Stromal cell of bone marrow (primary cell): ENCODE measurements at places on chromosomes 7 and 10.

- peak; percentile 83 for DNase-seq
Observed at GRCh38 chr10:126569513-126570244, 100.8 kb downstream of the C10orf90 start.

DNA sequence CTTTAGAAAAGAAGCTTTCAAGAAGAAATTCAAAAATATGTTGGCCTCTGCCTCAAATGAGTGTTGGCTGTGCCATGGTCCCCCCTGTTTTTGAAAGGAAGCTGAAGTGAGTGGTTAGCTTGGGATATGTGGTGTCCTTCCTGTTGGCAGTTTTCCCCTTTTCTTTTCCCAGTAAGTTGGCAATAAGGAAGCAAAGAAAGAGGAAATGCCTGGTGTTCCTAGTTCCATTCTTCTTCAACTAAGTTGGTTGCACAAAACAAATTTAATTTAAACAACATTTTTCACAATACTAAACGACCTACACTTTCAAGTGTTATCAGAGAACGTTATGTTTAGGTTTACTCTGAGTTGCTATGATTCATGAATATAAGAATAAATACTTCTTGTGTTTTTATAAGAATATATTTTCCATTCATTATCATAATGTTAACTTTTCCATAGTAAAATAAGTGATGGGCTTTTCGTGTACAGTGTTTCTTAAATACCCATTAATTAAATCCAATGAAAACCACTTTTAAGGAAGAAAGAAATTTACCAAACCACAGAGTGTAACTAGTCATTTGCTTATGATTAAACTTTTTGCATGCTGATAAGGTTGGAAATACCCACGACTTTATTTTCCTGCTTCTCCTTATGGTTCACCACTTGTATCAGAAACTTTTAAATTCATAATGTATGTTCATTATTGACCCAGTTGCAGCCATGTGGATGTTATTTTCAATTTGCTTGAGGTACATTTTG, 7.7 kb downstream of the HDAC9 start:
- DNase-seq = no peak

DNA sequence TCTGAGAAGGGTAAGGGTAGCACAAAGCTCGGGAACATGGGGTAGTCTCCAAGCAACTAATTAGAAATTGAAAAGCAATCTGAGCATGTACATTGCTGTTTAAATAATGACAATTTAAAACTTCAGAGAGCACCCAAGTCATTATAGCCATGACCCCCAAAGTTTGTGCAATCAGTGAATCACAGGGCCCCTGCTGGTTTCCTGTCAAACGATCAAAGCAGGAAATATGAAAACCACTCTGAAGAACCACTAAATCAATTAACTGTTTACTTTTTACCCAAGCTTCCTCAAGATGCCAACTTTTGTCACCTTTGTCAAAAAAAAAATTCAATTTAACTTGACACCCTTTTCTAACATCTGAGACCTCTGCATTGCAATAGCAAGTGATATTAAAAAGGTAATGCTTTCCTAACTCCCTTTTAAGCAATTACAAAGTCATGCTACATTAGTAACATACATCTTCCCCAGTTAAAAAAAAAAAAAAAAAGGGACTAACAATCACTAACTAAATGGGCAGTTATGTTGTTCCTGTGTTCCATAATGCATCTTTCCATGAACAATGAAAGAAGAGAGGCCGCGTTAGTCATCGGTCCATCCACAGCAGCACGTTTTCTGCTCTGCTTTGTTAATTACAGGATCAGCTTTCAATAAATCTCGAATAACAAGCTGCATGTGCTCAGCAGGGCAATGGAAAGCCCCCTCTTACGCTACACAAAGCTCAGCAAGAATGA, 80.6 kb downstream of the ETV1 start:
- DNase-seq = no peak

- DNase-seq = peak; percentile 46
Observed at GRCh38 chr10:21078410-21079329, 181.6 kb upstream of the NEBL start.

- DNase-seq = no peak
Observed at GRCh38 chr7:123209786-123210185, 10.0 kb upstream of the SLC13A1 start.

GRCh38 chr7:128887169-128888038, 23.1 kb downstream of the KCP start:
- DNase-seq = no peak

GRCh38 chr10:24642921-24643678, 80.6 kb downstream of the ARHGAP21 start:
- peak; percentile 67 for DNase-seq

- no peak for DNase-seq
Observed at GRCh38 chr7:155603858-155604503, 40.5 kb upstream of the RBM33 start.

- no peak for DNase-seq
Observed at GRCh38 chr7:80890426-80891258, 28.2 kb downstream of the SEMA3C start.

DNA sequence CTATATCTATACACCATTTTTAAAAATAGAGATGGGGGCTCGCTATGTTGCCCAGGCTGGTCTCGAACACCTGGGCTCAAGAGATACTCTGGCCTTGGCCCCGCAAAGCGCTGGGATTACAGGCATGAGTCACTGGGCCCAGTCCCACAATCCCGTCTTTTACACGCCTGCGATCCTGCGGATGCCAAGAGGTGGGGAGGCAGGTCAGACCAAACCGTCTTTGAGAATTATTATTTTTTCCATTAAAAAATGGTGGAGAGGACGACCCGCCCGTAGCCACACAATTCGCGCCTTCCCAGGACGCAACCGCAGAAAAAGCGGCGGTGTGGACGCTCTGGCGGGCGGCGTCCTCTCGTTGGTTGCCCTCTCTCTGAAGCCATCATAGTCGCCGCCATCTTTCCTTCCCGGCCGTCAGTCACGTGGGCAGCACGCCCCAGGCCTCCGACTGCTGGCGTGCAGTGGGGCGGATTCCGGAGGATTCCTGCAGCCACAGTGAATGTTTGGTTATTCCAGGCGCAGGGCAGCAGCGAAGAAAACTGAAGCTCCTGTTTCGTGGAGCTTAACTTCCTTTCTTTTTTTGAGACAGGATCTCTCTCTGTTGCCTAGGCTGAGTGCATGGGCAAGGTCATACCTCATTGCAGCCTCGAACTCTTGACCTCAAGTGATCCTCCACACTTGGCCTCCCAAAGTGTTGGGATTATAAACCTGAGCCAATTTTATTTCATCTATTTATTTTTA, 9.9 kb upstream of the EPHB4 start:
- DNase-seq = peak; percentile 82

DNA sequence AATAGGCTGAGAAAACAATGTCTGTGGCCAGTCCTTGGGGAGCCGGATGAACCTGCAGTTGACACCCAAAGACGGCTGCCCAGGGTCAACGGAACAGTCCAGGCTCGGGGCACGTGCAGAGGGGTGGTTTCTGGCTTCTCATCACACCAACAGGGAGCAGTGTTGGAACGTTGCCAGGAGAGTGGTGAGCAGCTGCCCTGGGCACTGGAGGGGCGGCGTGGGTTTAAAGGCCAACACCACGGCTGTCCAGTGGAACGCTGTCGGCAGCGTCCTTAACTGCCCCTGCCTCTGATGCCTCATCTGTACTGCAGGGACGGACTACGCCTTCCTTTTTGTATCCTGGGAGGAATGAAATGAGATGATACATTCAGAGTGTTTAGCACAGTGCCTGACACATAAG, 19.8 kb downstream of the JCAD start:
- DNase-seq = no peak

- peak; percentile 40 for DNase-seq
Observed at GRCh38 chr10:89241486-89242344, 9.9 kb downstream of the LIPA start.

DNA sequence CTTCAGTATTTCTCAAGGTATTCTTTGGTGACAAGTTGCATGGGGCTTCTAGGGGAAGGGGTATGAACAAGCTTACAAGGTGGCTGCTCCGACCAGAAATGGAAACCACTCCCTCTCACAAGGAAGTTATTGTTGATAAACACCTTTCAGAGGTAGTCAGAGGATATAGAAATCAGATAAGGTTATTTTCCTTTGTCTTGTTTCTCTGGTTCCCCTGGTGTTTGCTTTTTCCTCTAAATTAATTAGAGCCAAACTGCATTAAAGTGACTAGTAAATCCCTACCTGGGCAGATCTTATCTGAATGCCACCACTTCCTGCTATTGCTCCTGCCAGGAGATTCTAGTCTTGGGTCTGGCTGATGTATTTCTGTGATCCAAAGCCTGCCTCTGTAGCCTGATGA, 725.4 kb downstream of the INHBA start:
- DNase-seq = no peak

GRCh38 chr10:104127411-104127810, 5.4 kb downstream of the SFR1 start:
- no peak for DNase-seq

- no peak for DNase-seq
Observed at GRCh38 chr10:88996927-88997326, 6.3 kb downstream of the FAS start.

DNA sequence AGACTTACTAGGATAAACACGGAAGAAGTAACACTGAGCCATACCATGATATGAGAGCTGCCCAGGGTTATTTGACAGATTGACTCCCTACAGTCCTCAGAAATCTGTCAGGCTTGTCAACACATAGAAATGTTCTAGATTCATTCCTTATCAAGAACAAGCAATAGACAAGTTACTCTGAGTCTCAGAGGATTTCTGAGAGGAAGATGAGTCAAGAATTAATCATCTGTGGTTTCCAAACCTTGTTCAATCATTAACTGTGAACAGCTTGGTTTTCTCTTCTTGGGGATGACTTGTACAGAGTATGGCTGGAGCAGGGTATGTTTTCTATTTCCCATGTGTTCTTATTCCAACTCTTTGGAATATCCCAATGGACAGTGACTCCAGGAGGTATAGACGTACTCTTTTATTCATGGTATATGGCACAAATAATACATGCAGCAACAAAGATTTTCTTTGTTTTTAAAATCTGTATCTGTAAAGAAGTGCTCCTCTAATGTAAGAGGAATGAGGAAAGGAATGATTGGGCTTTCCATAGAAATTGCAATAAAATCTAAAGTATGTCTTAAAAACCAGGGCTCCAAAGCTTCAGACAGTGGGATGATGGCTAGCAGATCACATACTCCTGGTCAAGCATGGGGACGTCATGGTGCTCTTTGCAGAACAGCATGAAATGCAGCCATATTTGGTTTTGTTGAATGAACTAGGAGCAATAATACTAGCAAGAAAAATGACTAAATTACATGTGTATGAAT, 11.9 kb upstream of the SFR1 start:
- peak; percentile 71 for DNase-seq

DNA sequence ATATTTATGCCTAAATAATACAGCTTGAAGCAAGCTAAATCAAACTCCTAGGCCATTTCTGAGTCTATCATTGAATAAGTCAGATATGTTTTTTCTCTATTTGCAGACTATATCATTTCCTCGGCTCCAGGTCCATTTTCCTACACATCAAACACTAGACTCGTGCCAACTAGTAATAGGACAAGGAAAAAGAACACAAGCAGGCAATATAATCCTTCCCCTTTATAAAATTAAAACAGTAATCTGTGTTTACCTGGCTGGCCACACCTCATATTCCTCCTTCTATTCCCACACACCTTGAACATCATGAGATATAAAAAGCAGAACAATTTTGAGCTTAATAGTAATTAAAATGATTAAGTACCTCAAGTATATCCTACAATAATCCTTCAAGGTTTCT, 325.7 kb downstream of the TFEC start:
- no peak for DNase-seq

- no peak for DNase-seq
Observed at GRCh38 chr10:80365510-80365909, 8.9 kb downstream of the DYDC2 start.

- no peak for DNase-seq
Observed at GRCh38 chr10:132383751-132384196, 13.2 kb upstream of the PWWP2B start.

DNA sequence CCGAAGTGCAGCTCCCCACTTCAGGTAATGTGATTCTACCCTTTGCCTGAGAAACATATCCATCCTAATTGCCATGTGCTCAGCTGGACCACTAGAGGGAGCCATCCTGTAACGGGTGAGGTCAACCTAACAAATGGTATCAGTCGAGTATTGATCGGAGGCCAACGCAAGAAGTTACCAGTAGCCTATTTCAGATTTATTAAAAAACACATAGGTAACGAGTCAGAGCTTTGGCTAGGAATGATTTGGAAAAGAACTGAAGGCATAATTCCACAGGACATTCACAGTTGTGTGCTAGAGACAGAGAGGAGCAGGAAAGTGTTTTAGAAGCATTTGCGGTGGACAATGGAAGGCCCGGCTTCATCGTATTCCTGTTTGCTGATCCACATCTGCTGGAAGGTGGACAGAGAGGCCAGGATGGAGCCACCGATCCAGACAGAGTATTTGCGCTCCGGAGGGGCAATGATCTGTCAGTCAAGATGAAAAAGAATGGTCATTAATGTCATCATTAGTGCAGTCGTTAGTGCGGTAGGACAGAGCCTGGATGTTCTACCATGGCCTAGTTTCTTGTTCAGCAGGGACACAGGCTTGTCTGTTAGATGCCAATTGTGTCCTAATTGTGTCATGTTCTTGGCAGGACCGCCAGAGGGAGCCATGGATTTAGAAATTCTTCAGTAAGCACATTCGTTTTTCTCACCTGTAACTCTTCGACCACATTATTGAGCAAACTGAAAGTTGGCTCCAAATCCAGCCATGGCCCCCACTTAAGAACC, 17.5 kb downstream of the ACTA2 start:
- DNase-seq = peak; percentile 67

DNA sequence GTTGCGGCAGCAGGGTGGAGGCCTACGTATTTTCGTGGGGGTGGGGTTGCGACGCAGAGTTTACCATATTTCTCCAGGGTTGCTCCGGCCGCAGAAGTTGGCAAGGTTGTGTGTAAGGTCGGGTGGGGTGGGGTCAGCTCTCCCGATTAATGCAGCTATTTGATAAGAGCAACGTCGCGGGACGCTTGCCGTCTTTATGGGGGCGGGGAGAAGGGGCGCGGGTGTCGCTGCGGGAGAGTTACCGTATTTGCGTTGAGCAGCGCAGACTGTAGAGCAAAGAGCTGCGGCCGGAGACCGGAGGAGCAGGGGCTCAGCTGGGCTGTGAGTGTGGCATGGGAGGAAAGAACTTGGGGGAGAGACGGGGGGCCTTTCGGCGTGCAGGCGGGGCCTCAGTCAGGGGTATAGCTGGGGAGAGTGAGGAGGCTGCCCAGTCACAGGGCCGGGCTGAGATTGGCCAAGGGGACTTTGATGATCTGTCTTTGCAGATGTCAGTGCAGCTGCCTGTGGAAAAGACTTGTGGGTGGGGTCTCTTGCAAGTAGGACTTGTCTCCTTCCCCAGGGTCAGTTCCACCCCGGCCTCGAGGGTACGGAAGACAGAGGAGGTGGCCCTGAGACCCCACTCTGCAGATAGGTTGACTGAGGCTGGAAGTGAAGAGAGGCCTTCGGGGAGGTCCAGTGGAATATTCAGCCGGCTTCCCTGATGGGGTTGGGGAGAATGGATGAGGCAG, 26.6 kb downstream of the ZNF775 start:
- peak; percentile 6 for DNase-seq

DNA sequence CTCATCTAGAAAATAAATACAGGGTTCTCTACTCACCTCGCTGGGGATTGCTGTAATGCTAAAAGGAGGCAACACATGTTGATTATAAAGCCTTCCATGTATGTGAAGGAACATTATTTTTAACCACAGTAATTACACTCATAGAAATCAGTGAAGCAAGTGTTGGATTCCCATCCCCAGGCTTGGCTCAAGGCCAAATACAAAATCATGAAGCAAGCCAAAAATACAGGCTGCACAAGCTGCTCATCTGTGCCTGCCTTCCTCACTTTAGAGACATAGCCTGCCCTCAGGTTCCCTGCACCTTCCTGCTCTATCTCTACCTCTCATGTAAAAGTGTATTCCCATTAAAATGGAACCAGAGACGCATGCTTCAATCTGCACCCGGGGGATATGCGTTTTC, 1077.1 kb upstream of the C7orf33 start:
- DNase-seq = no peak

GRCh38 chr10:104899779-104900178, 258.7 kb downstream of the SORCS3 start:
- no peak for DNase-seq
